ENCODE measurements at places on chromosomes 7 and 10. TPM values are rescaled to one million over a fixed set of nuclear protein-coding genes. Genes with fewer than 3 reads are reported as not detected.

DNA sequence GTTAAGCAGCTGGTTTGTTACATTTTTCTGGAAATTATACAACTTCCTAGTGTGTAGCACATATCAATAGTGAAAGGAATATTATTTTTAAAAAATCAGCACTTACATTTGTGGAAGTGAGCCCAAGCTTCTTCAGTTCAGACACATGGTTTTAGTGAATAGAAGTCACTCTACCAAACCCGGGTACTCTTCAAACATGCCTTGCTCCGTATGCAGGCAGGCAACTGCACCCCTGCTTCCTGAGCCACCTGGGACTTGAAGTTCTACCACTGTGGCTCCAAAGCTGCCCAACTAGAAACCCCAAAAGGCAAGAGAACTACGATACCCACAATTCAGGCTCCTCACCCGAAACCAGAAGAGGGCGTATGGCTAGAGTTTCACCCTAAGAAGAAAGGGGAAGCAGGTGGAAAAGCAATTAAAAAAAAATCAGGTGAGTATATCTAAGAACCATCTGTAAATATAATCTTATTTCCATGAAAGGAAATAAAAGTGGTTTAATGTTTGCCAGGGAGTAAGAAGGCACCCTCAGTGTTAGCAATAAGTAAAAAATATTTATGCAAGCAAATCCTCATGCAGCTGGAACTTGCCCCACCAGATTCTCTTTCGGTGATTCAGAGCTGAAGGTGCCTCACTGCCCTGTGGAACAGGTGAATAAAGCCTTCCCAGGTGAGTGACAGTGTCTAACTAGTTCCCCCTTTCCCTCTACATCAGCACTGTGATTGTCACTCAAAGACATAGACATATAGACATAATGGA lies at the start of gene MACC1:
MACC1 (minus strand) TSS at position 192 of the 756 bp plus-strand sequence. CDS start 55,522 bp downstream, outside the sequence.
- no peak for DNase-seq

DNA sequence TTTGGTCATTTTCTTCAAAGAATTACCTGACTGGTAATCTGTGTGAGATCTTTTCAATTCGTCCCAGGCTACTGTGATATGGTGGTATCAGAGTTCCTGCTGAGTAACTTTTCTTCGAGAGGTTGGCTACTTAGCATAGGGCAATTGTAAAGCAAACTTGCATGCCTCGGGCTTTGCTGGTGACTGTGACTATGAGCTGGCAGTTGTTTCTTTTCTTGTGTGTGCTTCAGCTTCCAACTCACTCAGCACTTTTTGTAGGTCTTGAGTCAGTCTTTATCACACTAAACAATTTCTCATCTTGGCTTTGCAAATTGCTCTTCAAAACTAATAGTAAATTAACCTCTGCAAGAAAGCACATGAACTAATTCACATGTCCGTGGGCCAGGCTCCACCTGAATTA lies 44.3 kb downstream of the PRR15 start:
- no peak for DNase-seq

- DNase-seq: no peak
Measured at GRCh38 chr7:138030679-138031351, 28.9 kb upstream of the CREB3L2 start.

DNA sequence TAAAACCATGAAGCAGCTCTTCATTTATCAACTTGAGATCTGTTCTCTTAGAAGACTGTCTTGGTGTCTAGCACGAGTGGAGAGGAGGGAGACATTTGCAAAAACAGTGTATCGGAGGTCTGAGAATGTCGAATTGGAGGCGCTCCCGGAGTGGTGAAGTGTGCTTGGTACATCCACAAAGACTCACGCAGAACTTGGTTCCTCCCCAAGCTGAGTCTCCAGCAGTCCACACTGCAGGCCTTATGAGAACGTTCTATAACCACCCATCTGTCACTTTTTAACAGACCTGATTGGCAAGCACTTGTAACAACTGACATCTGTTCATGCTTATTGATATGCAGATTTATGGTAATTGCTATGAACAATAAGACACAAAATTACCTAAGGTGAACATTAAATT lies 261.6 kb downstream of the CELF2 start:
- DNase-seq: no peak

- DNase-seq: no peak
Measured at GRCh38 chr7:110623436-110623835, 467.5 kb upstream of the LRRN3 start.

GRCh38 chr10:125468278-125468677 lies 214.7 kb downstream of the TEX36 start:
- no peak for DNase-seq

DNA sequence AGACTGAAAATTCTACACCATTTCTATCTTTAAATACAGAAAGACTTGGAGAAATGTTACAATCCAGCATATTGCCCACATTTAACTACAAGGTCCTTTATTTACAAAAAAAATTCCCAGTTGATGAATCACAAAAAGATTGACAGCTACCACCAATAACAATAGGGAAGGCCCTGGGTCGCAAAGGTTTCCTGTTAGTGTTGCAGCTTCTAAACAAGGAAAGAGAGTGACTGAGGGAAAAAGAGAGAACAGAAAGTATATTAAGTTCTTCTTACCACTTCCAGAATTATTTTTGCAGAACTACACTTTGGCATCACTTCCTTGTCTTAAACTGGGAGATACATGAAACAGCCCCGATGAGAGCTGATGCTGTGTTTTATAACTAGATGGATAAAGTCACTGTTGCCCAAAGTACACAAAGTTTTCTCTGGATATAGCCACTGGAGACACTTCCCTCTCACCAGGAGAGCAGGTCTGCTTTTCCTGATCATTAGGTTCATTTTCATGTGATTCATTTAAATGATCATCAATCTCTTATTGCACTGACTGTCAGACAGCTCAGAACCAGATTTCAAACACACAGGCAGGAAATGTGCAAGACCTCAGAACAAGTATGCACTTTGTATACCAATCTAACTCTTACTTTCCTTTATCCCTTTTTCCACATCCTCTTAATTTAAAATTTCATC lies 57.0 kb downstream of the SHTN1 start:
- DNase-seq: no peak

- no peak for DNase-seq
Measured at GRCh38 chr10:120572307-120572706, 115.3 kb downstream of the PLPP4 start.

GRCh38 chr10:130454543-130455000 lies 318.4 kb downstream of the GLRX3 start:
- DNase-seq: no peak

DNA sequence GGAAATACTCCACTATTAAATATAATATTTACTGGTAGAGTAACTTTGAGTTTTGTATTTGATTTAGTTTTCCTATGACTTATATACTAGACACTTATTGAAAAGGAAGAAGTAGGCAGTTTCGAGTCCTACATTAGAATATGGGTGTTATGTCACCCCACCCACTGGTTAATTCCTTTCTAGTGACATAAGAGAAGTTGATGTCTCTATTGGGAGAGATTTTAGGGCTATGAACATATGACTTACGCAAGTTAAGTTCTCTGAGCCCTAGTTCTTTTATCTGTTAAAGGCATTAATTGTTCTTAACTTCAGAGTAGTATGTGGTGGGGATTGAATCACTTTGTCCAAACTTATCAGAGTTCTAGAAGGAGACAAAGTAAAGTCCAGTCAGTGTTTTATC lies 30.5 kb downstream of the CPED1 start:
- DNase-seq: no peak

GRCh38 chr10:88028654-88029053 lies 165.2 kb downstream of the PTEN start:
- no peak for DNase-seq

DNA sequence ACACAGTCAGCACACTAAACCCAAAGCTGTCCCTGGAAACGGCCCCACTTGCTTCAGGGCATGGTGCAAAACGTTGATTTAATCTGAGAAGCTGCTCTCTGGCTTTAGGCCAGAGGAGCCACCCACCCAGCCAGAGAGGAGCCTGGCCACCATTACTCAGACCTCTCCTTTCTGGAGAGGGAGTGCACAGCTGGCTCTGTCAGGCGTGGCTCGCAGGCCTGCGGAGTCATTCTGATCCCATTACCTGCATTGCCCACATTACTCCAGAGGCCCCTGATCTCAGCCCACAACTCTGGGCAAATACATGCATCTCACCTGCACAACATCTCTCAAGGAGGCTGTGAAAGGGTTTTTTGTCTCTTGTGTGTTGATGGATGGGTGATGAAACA lies 370.0 kb upstream of the IGFBP3 start:
- DNase-seq: no peak

- no peak for DNase-seq
Measured at GRCh38 chr7:29249383-29249750, 54.8 kb downstream of the CHN2 start.

- no peak for DNase-seq
Measured at GRCh38 chr10:18684416-18684815, 25.2 kb downstream of the ARL5B start.

- no peak for DNase-seq
Measured at GRCh38 chr10:102611514-102612087, 32.7 kb upstream of the TRIM8 start.

- no peak for DNase-seq
Measured at GRCh38 chr7:127702938-127703337, 50.9 kb downstream of the SND1 start.

DNA sequence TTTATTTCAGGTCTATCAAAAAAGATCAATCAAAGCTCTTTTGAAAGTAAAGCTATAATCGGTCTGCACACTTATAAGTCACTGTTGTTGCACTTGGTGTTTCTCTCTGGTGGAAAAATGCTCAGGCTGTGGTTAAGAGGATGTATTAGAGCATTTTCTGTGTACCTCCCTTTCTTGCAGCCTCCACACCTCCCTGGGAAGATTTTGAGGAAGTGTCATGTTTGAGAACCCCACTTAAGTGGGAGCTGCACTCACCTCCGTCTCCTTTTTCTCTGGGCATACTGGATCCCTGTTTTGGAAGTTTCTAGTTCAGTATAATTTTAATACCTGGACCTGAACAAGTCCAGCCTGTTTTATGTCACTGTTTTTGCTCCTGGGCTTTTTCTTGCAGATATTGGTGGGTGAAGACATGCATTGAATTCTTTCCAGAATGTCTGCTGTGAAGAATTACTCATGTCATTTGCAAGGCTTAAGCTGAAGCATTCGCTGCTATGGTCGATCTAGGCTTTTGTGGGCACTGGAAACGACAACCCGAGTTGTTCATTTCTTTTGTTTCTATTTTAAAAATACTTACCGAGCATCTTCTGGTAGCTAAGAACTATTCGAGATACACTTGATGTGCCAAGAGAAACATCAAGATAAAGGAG lies 36.6 kb downstream of the TCF7L2 start:
- DNase-seq: no peak

DNA sequence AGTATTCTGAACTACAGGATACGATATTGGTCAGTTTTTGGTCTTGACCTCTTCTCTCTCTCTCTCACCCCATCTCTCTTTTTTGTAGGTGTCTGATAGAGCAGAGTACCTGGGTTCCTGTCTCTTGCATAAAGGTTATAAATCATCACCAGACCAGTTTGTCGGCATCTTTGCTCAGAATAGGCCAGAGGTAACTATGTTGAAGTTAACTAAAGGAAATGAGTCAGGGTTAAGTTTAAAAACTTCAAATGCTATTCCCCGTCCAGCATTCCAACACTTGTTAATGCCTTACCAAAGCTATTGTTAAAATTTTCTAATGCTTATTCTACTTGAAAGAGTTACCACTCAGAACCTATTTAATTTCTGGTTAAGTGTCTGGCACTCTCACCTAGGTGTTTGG lies 30.7 kb downstream of the ACSL5 start:
- no peak for DNase-seq

DNA sequence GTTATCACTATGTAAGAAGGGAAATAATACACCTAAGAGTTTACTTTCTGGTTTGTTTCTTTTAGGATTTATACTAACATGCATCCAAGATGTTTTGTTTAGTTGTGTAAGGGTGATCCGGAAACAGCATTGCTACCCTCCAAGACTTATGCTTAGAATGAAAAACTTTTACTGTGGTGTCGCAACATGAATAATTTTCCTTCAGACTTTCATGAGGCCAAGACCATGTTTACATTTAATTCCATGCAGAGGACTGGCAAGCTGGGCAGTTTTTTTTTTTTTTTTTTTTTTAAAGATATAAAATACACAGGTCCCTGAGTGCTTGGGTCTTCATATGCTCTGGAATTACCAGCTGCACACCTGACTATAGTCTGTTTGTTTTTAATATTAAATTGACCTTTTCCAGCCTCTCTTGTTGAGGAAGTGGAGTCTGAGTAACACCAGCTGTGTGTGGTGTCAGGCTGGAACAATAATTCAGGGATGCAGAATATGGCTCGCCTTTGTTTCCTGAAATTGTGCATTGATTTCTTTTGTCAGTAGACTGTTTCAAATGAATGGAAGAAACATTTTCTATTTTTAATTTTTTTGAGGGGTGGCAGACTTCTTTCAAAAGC lies 81.7 kb downstream of the ST7 start:
- no peak for DNase-seq

DNA sequence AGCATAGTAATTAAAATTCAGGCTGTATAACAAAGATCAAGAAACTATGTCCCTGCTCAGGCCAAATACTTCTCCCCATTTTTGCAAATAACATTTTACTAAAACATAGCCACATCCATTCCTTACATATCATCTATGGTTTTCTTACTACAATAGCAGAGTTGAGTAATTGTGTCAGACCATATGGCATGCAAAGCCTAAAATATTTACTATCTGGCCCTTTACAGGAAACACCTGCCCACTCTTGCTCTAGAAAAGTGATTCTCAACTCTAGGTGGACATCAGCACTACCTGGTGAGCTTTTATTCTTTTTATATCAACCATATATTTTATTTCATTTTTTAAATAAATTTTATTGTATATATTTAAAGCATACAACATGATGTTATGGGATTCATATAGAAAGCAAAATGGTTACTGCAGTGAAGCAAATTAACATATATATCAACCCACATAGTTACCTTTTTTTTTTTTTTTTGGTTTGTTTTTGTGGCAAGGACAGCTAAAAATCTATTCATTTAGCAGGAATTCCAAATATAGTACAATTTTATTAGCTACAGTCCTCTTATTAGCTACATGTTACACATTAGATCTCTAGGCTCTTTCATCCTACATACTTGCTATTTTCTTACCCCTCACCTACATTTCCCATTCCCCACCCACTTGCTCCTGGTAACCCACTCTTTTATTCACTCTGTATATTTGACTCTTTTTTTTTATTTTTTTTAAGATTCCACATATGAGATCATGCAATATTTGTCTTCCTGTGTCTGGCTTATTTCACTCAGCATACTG lies 19.6 kb downstream of the ABI1 start:
- no peak for DNase-seq

The MAPK8 gene
- 26.5 TPM for total RNA-seq

The TMEM178B gene
- total RNA-seq: 0.18 TPM

The SEMA3D gene
- not detected for total RNA-seq

The SPDYE6 gene
- not detected for total RNA-seq

The METTL2B gene
- total RNA-seq: 31.1 TPM

The GHRHR gene
- total RNA-seq: not detected

The RASSF4 gene
- 1.5 TPM for total RNA-seq

The WNT2 gene
- not detected for total RNA-seq

Measured in activated naive CD4-positive, alpha-beta T cell treated with anti-CD3 and anti-CD28 coated beads, Interleukin-2, amount 50 U/mL, for 72 hours (primary cell).